Muscle of leg (tissue), 16 donors: ENCODE measurements at places on chromosomes 4 and X. TPM values are rescaled to one million over a fixed set of nuclear protein-coding genes. Genes with fewer than 3 reads are reported as not detected.

ASB11 gene
- 9.4 TPM for total RNA-seq

EGFL6 gene
- 86.4 TPM for total RNA-seq

NAT8L gene
- 0.62 TPM for total RNA-seq

GUCY1A1 gene
- total RNA-seq = 16.4 TPM

NUP62CL gene
- 0.84 TPM for total RNA-seq

RASL11B gene
- total RNA-seq = 7.5 TPM

PNMA5 gene
- total RNA-seq = not detected

CBLL2 gene
- total RNA-seq = not detected

CORIN gene
- total RNA-seq = 1.0 TPM

F8 gene
- total RNA-seq = 6.4 TPM

VGLL1 gene
- total RNA-seq = 0.09 TPM

ATOH1 gene
- not detected for total RNA-seq

AMBN gene
- not detected for total RNA-seq

AKAP4 gene
- 0.66 TPM for total RNA-seq

NDST4 gene
- total RNA-seq = 1.6 TPM

DGKQ gene
- 3.9 TPM for total RNA-seq

TCEAL7 gene
- total RNA-seq = 155 TPM

DNA sequence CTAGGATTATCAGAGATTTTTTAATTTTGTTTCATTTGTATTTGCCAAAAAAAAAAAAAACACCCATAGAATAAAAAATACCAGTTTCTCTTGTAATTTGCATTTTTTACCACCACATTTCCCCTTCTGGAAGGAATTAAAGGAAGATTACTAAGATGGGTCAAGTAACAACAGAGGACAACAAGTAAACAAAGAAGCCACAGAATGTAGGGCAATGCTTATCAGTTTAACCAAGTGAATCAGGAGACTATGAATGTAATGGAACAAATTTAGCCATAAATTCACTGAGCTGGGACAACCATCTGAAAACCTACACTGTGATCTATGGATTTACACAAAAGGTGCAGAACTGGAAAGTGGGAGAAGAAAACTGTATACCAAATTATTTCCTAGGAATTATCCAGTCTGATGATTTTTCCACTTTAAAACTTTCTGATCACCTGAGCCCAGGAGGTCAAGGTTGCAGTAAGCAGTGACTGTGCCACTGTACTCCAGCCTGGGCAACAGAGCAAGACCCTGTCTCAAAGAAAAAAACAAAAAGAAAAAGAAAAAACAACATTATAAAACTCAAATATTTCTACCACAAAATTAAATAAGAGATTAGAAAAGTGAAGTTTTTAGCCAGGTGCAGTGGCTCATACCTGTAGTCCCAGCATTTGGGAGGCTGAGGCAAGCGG is 32.4 kb downstream of the LRBA start:
- no peaks in the 10 kb centered on the region for H3K27me3 ChIP-seq
- no peak overlapping the region for H3K4me3 ChIP-seq
- no peaks in the 10 kb centered on the region for H3K36me3 ChIP-seq
- no peak overlapping the region for H3K27ac ChIP-seq

- no peak overlapping the region for H3K27ac ChIP-seq
- DNase-seq = no peak
- H3K4me1 ChIP-seq = no peaks in the 10 kb centered on the region
- no peaks in the 10 kb centered on the region for H3K36me3 ChIP-seq
- no peak overlapping the region for H3K4me3 ChIP-seq
Observed at GRCh38 chrX:112211459-112211858, 128.9 kb upstream of the TRPC5 start.

DNA sequence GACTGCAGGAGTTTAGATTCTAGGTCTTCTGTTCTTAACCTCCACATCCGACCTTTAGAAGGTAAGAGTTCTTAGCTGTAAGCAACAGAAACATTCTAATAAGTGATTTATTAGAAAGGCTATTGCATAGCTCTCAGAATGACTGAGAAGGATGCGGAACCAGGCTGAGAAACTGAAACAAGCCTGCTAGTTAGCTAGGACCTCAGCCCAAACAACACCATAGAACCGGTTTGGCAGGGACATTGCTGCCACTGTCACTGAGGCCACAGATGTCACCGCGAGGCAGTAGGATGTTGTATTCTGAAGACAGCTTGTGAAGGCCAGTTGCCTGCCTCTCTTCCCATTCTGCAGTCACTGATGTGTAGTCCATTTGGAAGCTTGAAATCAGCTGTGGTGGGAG is 160.0 kb upstream of the ARX start:
- H3K36me3 ChIP-seq = no peaks in the 10 kb centered on the region
- H3K27ac ChIP-seq = no peak overlapping the region
- peaks cover 21% of the 10 kb centered on the region for H3K27me3 ChIP-seq
- H3K4me3 ChIP-seq = no peak overlapping the region
- DNase-seq = no peak
- H3K4me1 ChIP-seq = no peaks in the 10 kb centered on the region

DNA sequence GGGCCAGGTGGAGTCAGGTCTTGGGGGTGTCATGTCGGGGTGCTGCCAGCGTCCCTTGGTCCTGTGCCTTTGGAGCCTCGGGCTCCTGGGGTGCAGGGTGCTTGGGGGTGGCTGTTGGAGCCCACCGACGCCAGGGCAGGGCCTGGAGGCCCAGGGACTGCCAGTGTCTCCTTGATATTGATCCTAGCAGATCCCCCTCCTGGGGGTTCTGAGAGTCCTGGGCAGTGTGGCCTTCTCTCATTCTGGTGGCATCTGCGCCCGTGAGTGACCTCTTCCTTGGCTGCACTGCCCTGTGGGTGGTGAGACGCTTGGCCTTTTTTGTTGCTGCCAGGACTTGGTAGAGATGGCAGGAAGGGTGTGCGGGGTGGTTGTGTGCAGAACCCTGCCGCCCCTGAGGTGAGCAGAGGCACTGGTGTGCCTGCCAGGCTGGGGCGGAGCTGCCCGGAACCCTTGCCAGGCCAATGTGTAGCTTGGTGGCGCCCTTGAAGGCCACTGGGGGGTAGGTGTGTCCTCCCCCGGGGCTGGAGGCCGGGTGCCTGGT is 7.0 kb downstream of the NAT8L start:
- H3K4me3 ChIP-seq = no peak overlapping the region
- no peak for DNase-seq
- H3K36me3 ChIP-seq = no peaks in the 10 kb centered on the region
- peaks cover 13% of the 10 kb centered on the region for H3K27me3 ChIP-seq
- no peak overlapping the region for H3K27ac ChIP-seq
- H3K4me1 ChIP-seq = no peaks in the 10 kb centered on the region

GRCh38 chr4:24266951-24267722 is 317.2 kb downstream of the DHX15 start:
- no peaks in the 10 kb centered on the region for H3K36me3 ChIP-seq
- peaks cover 5% of the 10 kb centered on the region for H3K4me1 ChIP-seq
- no peak overlapping the region for H3K4me3 ChIP-seq
- no peak overlapping the region for H3K27ac ChIP-seq
- no peak for DNase-seq
- H3K27me3 ChIP-seq = no peaks in the 10 kb centered on the region

DNA sequence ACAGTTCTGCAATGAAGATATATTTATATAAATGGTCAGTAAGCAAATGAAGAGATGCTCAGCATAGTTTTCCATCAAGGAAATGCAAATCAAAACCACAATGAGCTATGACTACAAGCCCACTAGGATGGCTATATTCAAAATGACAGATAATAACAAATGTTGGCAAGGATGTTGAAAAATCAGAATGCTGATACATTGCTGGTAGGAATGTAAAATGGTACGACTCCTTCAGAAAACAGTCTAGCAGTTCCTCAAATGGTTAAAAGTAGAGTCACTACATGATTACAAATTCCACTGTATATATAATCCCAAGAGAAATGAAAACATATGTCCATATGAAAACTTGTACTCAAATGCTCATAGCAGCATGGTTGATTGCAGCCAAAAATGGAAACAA is 425.0 kb upstream of the ATOH1 start:
- H3K27ac ChIP-seq = no peak overlapping the region
- no peak overlapping the region for H3K4me3 ChIP-seq
- no peaks in the 10 kb centered on the region for H3K27me3 ChIP-seq
- H3K4me1 ChIP-seq = no peaks in the 10 kb centered on the region
- no peak for DNase-seq

- no peak for DNase-seq
- no peak overlapping the region for H3K4me3 ChIP-seq
- H3K36me3 ChIP-seq = no peaks in the 10 kb centered on the region
- H3K27me3 ChIP-seq = no peaks in the 10 kb centered on the region
Observed at GRCh38 chr4:187840814-187841213, 154.8 kb upstream of the ZFP42 start.

- H3K4me3 ChIP-seq = no peak overlapping the region
- no peaks in the 10 kb centered on the region for H3K4me1 ChIP-seq
- DNase-seq = no peak
- H3K27ac ChIP-seq = no peak overlapping the region
- no peaks in the 10 kb centered on the region for H3K36me3 ChIP-seq
Observed at GRCh38 chr4:90745176-90745575, 618.0 kb downstream of the CCSER1 start.

DNA sequence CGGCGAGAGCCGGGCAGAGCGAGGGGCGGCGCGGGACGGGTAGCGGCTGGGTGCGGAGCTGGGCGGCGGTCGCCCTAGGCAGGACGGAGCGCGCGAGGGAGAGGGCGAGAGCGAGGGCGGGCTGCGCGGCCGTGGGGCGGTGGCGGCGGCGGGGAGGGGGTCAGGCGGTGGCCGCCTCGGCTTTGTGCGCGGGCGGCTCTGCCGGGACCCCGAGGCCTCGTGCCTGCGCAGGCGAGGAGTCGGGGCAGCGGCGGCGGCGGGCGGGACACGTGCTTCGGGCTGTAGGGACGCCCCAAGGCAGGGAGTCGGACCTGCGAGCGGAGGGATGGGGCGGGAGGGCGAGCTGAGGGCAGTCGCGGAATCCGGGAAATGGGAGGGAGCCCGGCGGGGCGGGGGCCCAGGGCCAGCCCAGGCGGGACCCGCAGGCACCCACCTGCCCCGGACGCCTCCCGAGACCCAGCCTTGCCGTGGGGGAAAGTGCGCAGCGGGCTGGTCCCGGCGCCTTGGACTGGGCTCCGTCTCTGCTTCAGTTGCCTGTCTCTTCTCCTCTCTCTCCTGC is 465 bp downstream of the BMPR1B start:
- H3K36me3 ChIP-seq = no peaks in the 10 kb centered on the region
- DNase-seq = peak; percentile 74
- H3K27me3 ChIP-seq = peaks cover 11% of the 10 kb centered on the region
- H3K4me1 ChIP-seq = no peaks in the 10 kb centered on the region

GRCh38 chr4:6772223-6772928 is 10.2 kb upstream of the KIAA0232 start:
- H3K4me1 ChIP-seq = peaks cover 36% of the 10 kb centered on the region
- peak overlapping the region; percentile 25 for H3K27ac ChIP-seq
- no peak overlapping the region for H3K4me3 ChIP-seq

GRCh38 chr4:851701-852430 is 25.9 kb upstream of the CPLX1 start:
- no peak overlapping the region for H3K4me3 ChIP-seq
- H3K4me1 ChIP-seq = peaks cover 16% of the 10 kb centered on the region
- H3K27me3 ChIP-seq = no peaks in the 10 kb centered on the region
- peaks cover 53% of the 10 kb centered on the region for H3K36me3 ChIP-seq
- H3K27ac ChIP-seq = no peak overlapping the region
- no peak for DNase-seq

DNA sequence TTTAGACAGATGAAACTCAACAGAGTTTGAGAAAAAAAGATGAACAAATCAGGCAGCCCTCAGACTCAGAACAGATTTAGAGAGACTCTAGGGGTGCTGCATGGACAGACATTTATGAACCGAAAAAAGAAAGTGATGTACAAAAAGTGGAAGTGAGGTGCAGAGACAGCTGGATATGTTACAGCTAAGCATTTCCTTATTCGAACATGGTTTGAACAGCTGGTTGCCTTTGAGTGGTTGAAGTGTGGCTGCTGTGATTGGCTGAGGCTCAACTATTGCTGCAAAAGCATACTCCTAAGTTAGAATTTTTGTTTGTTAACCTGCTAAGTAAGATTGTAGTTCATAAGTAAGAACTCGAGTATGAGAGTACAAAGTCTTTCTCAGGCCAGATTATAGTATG is 331.5 kb upstream of the PABPC4L start:
- H3K36me3 ChIP-seq = no peaks in the 10 kb centered on the region
- no peaks in the 10 kb centered on the region for H3K27me3 ChIP-seq
- H3K4me3 ChIP-seq = no peak overlapping the region
- no peaks in the 10 kb centered on the region for H3K4me1 ChIP-seq

- peaks cover 8% of the 10 kb centered on the region for H3K4me1 ChIP-seq
- H3K36me3 ChIP-seq = no peaks in the 10 kb centered on the region
- peak; percentile 82 for DNase-seq
- H3K27me3 ChIP-seq = no peaks in the 10 kb centered on the region
- no peak overlapping the region for H3K4me3 ChIP-seq
- no peak overlapping the region for H3K27ac ChIP-seq
Observed at GRCh38 chr4:181962321-181962720, 280.9 kb upstream of the TENM3 start.

GRCh38 chr4:124483048-124483906 is 229.3 kb downstream of the ANKRD50 start:
- peak overlapping the region; percentile 71 for H3K27ac ChIP-seq
- H3K36me3 ChIP-seq = no peaks in the 10 kb centered on the region
- DNase-seq = peak; percentile 67
- H3K4me3 ChIP-seq = no peak overlapping the region
- peaks cover 7% of the 10 kb centered on the region for H3K4me1 ChIP-seq

DNA sequence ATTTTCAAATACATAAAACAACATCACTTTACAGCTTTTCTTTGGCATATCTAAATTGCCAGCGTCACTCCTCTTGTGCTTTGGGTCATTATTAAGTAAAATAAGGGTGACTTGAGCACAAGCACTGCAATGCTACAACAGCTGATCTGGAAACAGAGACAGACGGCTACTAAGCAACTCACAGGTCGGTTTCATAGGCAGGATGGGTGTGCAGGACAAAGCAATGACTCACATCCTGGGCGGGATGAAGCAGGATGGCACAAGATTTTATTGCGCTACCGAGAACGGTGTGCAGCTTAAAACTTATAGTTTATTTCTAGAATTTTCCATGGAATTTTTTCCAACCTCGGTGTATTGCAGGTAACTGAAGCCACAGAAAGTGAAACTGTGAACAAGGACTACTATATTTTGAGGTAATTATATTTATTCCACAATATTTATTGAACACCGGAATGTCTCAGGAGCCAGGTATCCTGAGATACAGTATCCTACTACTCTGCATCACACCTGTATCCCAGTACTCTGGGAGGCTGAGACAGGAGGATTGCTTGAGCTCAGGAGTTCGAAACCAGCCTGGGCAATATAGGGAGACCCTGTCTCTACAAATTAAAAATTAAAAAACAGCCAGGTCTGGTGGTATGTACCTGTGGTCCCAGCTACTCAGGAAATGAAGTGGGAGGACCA is 215.5 kb downstream of the APBB2 start:
- DNase-seq = no peak
- H3K36me3 ChIP-seq = no peaks in the 10 kb centered on the region
- H3K4me1 ChIP-seq = no peaks in the 10 kb centered on the region
- no peak overlapping the region for H3K27ac ChIP-seq
- H3K4me3 ChIP-seq = no peak overlapping the region

DNA sequence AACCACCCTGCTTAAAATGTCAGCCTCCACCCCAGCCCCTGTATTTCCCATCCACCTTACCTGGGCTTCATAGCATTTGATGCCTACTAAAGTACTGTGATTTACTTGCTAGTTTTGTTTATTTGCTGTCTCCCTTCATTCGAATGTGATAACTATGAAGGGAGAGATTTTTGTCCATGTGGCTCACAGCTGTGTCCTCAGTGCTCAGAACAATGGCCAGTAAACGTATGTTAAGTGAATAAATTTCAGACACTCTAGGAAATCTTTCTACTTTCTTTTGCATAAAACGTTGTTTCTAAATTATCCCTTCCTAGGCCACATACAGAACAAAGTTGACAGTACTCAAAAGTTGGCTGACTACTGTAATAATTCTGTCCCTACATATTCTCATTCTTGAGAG is 114.7 kb upstream of the OTUD4 start:
- no peak for DNase-seq
- H3K36me3 ChIP-seq = no peaks in the 10 kb centered on the region
- no peaks in the 10 kb centered on the region for H3K27me3 ChIP-seq
- no peak overlapping the region for H3K4me3 ChIP-seq
- H3K4me1 ChIP-seq = peaks cover 5% of the 10 kb centered on the region
